Thoracic aorta (tissue), 2 donors: ENCODE measurements at places on chromosomes 4 and X.

- DNase-seq, result no peak
Measured at GRCh38 chrX:44305921-44306320, 37.6 kb downstream of the EFHC2 start.

GRCh38 chrX:109638158-109638557 is 13.2 kb upstream of the KCNE5 start:
- no peak for DNase-seq

DNA sequence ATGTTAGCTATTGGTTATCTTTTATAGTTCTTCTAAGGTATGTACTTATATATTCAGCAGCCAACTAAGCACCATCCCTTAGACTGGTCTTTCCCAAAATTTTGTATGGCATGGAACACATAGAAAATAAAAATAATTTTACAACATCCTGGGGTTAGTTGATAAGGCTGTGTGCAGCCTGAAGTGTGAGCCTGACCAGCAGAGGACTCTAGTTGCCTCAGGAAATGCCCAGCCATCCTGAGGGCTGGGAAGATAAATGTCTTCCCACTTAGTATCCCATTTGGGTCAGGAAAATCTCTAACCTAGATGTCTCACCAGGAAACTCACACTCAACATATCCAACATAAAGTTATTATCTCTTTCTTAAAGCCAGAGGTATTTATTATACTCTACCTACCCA is 251.4 kb upstream of the POF1B start:
- DNase-seq, result no peak

GRCh38 chrX:46754586-46755061 is 4.3 kb downstream of the SLC9A7 start:
- DNase-seq, result no peak

DNA sequence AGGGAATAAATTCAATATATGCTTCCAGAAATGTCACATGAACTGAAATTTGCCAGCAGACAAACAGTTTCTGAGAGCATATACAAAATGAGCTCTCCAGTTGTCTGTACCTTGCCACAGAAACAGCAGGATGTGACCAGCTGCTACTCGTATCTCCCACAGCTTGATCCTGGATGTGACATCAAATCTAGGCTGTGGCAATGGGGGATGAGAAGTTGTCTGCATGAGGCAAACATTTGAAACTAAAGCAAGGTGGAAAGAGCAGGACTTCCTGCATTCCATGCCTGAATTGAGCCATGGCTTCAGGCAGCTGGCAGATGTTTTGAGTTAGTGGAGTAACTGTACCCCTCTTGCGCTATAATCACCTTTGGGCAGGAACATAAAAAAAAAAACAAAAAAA is 1724.0 kb downstream of the RPA4 start:
- DNase-seq, result no peak

DNA sequence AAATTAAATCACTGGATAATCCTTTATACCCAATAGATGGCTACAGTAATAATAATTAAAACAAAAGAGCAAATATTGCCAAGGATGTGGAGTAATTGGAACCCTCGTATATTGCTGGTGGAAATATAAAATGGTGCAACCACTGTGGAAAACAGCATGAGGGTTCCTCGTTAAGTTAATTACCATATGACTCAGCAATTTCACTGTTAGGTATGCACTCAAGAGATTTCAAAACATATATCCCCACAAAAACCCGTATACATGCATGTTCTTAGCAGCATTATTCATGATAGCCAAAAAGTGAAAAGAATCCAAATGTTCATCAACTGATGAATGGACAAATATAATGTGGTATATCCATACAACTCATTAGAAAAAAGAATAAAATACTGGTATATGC is 103.3 kb downstream of the TEX13C start:
- no peak for DNase-seq
